Activated T-helper 1 cell treated with anti-CD3 and anti-CD28 coated beads, Interleukin-2, amount 50 U/mL, for 16 hours (primary cell): ENCODE measurements at places on chromosomes 11 and 22.
A peak's percentile ranks its signal among the peaks of the same experiment; 100 is the strongest.

DNA sequence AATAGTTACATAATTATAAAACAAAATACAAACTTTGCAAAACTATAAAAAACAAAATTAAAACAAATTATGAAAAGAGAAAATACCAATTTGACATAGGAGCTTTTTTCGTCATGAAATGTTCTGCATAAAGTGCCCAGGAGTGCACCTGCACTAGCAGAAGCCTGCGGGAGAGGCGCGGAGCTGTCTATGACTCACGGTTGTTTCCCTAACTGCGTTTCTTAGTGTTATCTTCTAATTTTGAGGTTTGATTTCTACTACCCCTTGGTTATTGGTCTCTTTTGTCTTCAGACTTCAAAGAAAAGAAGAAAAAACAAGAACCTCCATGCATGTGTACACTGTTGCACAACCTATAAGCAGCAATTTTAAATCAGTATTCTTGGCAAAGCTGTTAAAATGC lies 740.9 kb upstream of the LRRC4C start:
- DNase-seq: no peak

- DNase-seq: no peak
Measured at GRCh38 chr22:36762687-36763260, 13.1 kb downstream of the IFT27 start.

DNA sequence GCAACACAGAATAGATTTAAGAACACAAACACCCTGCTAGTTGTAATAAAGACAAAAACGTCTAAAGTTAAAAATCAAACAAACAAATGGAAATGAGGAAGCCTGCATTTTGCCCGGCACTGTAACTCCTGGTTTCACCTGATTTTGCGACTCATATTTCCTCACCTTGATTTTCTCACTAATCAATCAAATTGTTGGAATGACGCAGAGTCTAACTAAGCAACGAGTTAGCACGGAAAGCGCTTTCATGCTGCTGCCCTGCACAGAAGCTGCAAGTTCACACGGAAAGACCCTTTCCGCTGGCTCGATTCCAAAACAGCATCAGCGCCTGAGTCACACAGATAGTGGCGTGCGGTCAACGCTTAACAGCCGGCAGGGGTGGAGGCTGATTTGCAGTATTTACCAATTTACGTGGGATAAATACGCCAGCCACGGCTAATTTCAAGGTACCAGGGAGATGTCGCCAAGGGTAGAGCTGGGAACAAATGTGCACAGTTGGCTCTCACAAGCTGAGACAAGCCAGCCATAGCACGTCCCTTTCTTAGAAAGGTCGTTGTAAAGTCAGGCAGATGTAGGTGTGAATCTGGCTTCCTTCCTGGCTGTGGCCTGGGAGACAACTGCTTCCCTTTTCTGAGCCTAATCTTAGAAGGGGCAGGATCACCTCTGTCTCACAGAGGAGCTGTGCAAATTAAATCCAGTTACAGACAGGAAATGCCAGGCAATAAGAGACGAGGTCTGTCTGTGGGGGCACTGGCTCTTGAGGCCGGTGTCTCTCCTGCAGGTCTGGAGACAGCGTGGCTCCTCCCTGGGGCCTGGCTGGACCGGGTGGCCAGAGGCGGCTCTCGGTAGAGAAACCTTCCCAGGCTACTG lies 76.9 kb upstream of the TTLL12 start:
- peak; percentile 66 for DNase-seq

DNA sequence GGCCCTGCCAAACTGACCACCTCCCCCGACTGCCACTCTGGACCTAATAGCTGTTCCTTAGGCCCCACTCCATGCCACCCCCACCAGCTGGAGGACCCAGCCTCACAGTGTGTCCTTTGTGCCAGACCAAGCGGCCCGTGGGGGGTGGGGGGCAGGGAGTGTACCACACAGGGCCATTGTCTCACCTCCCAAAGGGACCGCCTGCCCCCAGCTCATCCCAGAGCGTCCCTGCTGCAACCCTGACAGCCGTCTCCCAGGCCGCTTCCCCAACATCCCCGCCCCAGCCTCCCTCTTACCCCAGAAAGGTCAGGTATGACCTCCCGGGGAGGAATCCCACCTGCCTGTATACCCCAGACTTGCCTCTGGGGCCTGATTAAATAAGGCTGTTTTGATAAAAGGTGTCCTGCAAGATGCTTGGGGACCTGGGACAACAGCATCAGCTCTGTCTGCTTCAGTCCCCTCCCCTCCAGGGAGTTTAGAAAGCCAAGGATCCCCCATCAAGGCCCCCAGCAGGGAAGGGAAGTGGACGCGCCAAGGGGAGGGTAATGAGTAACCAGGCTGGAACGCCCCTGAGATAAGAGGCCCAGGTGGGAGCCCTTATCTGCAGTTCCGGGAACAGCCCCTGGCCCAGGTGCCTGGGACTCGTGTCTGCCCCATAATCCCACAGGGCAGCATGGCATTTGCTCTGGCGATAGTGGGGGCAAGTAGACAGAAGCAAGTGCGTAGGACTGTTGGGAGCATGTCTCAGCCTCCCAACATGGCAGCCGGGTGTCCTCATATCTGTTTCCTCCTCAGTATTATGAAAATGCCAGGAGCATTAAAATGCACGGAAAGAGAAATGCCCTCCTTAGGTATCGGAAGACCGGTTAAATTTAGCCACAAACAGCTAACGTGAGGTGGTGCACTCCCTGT lies 9.0 kb downstream of the CDC42EP1 start:
- DNase-seq: no peak

GRCh38 chr11:130611791-130612251 lies 163.4 kb downstream of the ADAMTS15 start:
- DNase-seq: no peak

DNA sequence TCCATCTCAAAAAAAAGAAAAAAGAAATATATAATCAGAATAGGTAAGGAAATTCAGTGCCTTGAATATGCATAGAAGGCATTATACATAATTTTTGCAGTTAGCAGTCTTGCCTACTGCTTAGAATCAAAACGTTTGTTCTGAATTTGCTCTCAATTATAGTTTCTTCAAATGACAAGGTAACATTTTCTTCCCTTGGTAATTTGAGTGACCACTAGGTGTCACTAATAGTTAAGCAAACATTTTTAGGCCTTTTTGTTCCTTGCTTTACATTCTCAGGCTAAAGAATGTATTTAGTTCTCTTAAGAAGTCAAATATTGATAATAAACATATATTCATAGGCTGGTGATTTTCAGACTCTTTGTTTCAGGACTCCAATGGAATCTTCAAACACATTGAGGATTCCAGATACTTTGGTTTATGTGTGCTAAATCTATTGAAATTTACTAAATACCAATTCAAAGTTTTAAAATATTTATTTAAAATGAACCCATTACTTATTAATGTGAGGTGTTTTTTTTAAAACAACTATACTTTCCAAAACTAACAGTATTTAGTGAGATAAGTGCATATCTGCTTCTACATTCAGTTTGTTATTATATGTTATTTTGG lies 55.0 kb upstream of the DEPDC7 start:
- no peak for DNase-seq

GRCh38 chr11:103079833-103080232 lies 12.1 kb downstream of the DCUN1D5 start:
- no peak for DNase-seq

DNA sequence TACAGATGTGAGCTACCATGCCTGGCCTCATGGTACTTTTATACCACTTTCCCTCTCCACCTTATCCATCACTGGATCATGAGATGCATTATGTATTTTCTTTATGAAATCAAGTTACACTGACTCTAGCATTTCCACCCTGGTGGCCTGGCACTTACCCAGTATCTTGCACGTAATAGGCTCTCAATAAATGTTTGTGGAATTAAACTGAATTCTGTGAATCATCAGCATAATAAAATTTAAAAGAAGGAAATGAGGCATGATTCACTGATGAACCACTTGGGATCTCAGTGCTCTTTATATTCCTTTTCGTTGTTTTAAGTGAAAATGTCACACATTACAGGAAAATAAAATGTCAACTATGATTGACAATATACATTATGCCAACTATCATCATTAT lies 25.1 kb downstream of the ADM start:
- DNase-seq: no peak

DNA sequence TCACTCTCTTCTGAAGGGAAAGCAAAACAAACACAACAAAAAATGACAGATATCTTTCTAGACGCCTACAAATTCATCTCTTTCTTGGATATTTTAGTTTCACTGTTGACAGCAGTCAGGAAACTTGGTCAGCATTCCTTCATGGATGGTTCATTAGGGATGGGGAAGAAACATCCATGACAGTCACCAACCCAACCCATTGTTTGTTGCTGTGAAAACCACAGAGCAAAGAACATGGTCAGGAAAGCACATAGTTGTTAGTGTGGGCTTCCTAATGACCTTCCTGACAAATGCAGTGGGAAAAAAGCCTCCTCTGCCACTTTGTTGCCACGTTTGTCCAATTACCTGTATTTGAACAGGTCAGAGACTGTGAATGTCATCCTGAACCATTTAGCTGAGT lies 139.8 kb upstream of the SNX19 start:
- no peak for DNase-seq

GRCh38 chr22:41695211-41695610 lies 4.1 kb upstream of the MEI1 start:
- DNase-seq: no peak

DNA sequence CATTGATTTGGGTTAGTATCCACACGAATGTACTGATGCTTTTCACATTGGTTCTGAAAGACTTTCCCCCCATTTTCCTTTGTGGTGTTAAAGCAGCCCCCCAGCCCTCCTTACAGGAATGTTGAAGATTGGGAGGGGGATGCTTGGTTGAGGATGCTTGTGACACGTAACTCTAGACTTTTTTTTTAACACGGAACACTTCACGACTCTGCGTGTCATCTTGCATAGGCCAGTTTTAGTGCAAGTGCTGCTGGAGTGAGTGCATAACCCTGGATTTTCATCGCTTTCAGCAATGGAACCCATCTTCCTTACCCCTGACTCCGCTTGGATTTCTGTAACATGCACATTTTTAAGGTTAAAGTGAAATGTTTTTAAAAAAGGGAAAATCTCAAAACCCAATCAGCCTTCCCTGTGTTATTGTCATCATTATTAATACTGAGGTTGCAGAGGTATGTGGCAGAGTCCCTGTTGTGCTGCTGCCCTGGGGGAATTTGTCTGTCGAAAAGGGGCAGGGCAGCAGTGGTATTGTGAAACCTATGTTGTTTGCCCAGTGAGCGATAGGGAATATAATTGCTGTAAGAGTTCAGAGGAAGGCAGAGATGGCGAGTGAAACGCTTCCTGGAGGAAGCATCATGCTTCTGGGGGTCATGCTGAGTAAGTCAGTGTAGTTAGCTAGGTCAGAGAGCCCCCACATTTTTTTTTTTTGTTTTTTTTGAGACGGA lies 12.1 kb downstream of the CECR2 start:
- DNase-seq: no peak

GRCh38 chr11:117443266-117444186 lies 115.9 kb downstream of the CEP164 start:
- DNase-seq: no peak

- no peak for DNase-seq
Measured at GRCh38 chr11:128678024-128678423, 15.8 kb upstream of the FLI1 start.

DNA sequence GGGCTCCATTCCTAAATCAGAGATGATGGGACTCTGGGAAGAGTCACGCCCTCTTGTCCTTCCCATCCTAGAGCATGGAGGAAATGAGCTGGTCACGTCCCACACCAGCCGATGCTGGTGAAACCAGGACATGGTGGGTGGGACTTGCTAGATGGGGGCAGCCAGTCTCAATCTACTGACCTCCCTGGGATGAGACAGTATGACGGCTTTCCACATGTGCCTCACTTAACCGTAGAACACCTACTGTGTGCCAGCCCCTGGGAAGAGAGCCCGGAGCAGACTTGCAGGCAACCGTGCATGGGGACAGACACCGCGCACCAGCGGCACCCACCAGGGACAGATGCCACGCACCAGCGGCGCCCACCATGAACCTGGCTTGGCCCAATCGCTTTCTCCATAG lies 3.8 kb downstream of the OSBPL5 start:
- DNase-seq: no peak

DNA sequence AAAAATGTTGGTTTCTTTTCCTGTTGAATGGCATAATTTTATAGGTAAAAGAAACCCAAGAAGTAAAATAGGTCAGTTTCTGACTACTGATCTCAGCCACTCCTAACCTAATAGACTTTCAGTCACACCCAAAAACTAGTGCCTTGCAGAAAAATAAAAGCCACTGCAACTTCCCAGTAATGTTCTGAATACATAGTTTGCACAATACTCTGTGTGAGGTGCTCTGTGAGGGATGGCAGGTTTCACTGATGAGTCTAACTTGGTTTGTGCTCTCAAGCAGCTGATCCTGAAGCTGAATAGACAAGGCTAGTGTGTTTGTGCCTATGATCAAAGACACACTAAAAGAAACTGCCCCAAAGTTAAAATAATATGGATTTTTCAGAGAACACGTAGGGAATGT lies 758.3 kb downstream of the NELL1 start:
- no peak for DNase-seq

DNA sequence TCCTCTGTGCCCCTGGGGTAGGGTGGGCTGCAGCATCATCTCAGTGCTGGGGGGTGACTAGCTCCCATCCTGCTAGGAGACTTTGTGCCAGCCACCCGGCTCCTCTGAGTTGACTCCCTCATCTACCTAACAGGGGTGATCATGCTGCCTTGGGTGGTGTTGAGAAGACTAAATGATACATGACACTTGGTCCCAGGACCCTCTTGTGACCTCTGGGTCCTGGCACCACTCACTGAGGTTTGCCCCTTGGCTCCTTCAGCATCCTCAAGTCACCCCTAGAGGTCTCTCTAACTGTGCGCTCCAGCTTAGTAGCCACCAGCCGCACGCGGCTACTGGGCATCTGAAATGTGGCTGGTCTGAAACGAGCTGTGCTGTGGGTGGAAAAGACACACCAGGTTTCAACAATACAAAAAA lies 72.1 kb downstream of the LRRC32 start:
- no peak for DNase-seq

DNA sequence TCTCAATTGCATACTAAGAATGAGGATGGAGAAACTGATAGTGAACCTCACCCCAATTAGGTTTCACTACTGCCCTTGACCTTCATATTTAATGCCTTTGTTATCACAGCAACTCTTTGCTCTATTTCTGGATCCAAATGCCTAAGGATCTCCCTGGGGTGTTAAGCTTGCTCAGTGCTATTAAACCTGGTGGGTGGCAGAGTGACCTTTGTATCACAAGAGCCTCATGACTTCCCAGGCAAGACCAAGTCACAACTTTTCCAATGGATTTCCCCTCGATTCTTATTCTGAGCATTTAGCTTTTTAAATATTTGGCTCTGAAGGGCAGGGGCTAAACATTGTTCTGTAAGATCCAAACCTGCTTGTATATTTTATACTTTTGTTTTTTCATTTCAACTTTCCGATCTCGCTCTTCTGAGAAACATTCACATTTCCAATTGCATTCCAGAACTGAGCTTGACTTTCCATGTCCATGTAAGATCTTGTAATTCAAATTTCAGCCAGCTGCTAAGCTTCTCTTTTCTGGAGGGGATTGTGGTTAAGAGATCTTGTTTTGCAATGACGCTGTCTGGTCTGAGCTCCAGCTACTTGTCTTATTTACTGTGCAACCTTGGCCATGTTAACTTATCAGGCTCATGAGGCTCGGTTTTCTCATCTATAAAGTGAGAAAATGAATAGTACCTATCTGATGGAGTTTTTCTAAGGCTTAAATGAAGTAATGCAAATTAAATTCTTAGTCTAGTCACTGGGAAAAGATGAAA lies 6.4 kb upstream of the EHF start:
- DNase-seq: no peak

- DNase-seq: no peak
Measured at GRCh38 chr11:36376009-36376887, 80.2 kb downstream of the PRR5L start.
